ENCODE measurements at places on chromosomes 12 and 14.

DNA sequence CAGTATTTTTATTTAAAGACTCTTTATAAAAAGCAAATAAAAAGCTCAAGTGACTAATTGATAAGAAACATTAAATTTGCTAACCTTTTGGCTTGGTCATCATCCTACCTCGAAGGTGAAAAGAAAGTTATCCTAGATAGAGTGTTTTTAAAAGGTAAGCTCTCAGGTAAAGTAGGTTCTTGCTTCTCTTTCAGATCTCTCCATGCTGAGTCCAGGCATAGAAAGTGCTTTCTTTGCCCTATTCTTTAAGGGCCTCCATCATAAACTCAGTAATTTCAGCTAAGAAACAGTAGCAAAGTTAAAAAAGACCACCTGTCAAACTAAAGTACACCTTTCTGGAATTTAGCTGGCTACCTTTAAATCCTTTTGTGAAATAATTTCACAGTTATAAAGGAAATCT, 20.6 kb upstream of the ANHX start:
- DNase-seq = no peak

GRCh38 chr12:93979189-93979588, 169.2 kb upstream of the PLXNC1 start:
- no peak for DNase-seq

DNA sequence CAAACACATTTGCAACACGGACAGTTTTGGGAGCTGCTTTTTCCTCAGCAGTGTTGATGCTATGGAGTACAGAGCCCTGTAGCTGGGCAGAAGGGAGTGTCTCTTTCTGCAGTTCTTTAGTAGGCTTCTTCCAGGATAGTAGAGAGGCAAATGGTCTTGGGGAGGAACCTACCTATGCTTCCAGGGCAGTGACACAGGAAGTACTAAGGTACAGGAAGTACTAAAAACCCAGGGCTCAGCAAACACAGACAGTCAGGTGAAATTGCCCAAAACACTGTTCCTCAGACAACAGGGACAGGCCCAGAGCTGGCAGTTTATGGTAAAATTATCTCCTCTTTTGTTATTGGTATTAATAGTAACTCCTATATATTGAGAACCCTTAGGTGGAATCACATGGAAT, 217.6 kb downstream of the TTC8 start:
- no peak for DNase-seq

DNA sequence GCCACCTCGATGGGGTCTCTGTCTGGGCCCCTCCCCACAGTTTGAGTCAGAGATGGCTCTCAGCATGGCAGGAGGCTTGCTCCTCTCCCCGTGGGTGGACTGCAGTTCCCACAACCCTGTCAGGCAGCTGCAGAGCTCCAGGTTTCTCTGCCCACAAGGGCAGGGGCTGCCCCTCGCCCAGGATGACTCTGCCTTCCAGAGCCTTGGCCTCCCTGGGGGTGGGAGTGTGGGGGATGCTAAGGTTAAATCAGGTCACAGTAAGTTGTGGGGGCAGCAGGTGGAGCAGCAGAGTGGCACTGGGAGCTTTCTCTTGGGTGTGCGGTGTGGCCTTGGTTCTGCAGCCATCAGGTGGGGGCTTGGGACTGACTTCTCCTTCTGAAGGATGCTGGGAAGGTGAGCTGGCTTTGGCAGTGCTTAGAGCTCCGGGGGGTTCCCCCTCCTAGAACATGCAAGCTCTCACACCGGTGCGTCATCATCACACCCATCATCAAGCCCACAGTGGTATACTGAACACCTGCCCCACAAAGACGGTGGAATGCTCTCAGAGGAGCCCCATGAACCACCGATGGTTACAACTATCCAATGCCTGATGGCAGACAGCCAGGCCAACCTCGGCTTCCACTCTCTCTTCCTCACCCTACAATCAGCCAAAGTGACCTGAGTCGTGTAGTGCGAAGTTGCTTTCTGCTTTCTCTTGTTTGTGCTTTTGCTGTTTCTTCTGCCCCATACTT, 39.7 kb downstream of the ERH start:
- no peak for DNase-seq

DNA sequence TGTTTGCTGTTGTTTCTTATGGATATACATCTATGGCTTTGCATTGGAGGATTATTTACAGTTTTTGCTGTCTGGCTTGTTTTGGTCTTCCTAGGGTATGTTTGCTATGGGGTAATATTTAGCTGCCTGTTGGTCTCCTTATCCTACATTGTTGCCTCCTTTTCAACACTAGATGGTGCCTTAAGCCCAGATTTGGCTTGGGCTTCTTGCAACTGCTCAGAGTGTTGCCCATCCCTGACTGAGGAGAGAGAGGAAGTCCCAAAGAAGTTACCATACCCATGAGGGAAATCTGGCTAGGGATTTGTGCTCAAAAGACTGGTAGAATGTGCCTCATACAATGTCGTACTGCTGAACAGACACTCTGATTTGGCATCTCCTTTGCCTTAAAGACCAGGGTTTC, 94.6 kb upstream of the MUCL1 start:
- DNase-seq = no peak

DNA sequence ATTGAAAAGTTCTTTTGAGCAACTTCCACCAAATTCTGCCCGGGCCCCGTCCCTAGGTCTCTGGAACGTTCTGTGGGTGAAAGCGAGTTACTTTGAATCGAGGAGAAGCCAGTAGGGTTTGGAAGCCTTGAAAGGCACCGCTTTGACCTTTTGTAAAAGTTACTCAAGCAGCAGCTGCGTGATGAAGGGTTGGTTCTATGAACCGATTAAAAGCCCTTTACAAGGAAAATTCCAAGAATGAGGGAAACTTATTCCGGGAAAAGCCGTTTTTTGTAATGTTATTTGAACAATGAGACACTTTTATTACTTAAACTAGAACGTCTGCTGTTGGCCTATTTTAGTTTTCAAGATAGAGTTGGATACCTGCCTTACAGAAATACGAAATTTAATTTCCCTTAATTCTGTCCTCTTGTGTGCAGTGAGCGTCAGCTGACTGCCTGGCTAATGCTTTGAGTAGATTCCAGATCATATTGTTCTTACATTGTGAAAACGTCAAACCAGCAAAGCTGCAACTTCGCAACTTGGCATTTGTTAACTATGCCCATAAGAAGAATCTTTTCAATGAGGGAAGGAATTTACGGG, 906 bp downstream of the LARP4 start:
- DNase-seq = peak; percentile 36

All from gastrocnemius medialis (tissue), 4 donors.